Stimulated activated CD8-positive, alpha-beta memory T cell treated with anti-CD3 and anti-CD28 coated beads, Interleukin-7, amount 100 ng/mL, for 1 hour (primary cell): ENCODE measurements at places on chromosomes 6 and 20.

GRCh38 chr6:21201187-21201586, 392.4 kb upstream of the SOX4 start:
- DNase-seq, result no peak

DNA sequence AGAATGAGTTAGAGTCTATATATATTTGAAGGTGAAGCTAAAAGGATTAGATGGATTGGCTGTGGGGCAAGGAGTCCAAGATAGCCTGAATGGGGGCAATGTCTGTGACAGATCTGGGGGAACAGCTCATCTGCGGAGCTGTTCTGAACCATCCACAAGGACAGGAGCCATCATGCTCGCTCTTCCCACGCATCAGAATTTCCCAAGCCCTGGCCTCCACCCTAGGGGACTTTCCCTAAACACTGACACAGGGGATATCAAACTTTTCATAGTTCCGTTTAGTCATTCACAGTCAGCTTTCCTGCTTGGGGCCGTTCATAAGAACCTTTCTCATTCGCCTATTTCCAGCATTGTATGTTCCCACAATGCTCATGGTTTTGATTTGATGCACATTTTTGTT, 37.6 kb upstream of the CCN6 start:
- no peak for DNase-seq

GRCh38 chr6:129672341-129672682, 37.7 kb downstream of the ARHGAP18 start:
- no peak for DNase-seq

DNA sequence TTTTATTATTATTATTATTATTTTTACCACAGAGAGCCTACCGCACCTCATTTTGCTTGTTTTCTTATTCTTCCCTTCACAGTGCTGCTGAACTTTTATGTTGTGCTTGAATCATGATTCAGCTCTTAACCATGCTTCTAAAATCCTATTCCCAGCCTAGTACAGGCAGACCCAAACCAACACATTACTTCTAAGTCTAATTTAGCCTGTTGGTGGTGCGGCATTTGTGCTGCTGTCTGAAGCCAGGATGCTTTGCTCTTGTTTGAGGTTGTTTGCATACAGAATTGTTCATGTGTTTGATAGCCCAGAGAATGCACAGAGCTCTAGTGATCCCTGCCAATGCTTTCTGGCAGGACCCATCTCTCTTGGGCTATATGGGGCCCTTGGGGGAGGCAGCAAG, 213.5 kb upstream of the KCNG1 start:
- DNase-seq, result no peak

DNA sequence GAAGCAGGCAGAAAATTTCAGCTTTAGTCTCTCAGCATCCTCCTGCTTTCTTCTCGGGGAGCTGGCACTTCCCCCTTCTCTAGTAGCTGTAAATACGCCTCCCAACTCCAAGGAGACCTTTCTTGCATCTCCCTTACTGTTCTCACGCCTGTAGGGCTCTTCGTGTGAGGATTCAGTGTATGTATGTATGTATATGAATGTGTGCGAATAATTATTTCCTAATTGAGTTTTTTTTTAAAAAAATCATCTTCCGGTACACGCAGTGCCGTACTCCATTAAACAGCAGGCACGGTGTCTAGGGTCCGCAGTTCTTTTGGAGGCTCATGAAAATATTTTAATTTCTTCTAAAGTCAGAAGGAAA, 85.4 kb downstream of the HFE start:
- DNase-seq, result no peak

DNA sequence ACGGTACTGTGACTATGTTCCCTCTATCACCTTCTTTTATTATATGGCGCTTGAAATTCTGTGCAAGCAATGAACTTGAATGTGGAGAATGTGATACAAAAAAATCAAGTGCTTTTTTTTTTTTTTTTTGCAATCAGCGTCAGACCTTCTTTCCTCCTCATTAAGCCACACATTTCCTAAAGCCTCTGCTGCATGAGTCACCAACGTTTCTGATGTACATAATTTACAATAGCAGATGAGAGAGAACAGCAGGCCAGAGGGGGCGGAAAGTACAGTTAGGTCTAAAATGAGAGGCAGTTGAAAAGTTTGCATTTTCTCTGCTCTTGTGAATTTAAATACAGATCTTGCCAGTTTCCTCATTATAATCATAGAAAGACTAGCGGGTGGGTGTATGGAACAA, 114.6 kb upstream of the RIPOR2 start:
- no peak for DNase-seq

DNA sequence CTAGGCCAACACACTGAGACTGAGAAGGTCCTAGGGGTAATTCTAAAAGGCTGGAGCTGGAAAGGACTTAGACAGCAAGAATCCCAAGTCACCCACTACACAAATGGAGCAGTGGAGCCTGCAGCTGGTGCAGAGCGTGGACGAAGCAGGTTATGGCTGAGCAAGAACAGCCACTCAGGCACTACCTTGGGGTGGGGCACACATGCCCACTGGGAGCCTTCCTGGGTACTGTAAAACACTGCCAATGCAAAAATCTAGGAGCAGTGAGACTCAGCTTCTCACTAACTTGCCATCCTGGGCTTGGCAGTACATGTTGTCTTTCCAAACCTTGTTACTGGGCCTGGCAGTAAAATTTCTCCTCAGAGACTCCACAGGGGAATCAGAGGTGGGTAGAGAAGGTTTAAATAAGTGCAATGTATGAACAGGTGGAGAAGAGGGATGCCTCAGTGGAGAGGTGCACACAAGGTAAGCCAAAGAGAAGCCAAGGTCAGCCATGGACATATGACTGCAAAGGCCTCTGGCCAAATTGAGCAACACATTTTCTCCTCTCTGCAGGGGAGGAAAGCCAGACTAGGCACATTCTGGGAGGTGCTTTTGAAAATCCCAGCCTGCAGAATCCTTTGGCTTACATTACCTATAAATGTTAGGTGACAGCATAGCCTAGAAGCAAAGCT, 105.6 kb downstream of the TNFRSF21 start:
- no peak for DNase-seq

- no peak for DNase-seq
Measured at GRCh38 chr6:53026526-53026925, 31.4 kb upstream of the GSTA4 start.

DNA sequence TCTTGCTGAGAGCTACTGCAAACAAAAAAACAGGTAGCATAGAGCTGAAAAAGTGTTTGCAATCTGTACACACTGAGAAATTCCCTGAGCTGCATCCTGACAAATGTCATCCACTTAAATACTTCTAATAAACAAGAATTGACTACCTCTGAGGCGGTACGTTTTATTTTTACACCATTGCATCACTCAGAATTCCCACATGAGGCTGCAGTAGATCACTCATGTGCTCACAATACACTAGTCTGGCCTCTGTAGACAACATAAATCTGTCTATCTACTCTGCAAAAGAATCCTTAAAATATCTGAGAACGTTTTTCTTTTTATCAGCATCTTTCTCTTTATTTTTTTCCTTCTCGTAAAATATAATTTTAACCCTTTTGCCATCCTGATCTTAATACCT, 661.4 kb downstream of the EPHA7 start:
- no peak for DNase-seq

GRCh38 chr6:132009175-132009574, 58.0 kb upstream of the CCN2 start:
- DNase-seq, result no peak

- DNase-seq, result no peak
Measured at GRCh38 chr20:17298171-17298570, 71.3 kb downstream of the PCSK2 start.

DNA sequence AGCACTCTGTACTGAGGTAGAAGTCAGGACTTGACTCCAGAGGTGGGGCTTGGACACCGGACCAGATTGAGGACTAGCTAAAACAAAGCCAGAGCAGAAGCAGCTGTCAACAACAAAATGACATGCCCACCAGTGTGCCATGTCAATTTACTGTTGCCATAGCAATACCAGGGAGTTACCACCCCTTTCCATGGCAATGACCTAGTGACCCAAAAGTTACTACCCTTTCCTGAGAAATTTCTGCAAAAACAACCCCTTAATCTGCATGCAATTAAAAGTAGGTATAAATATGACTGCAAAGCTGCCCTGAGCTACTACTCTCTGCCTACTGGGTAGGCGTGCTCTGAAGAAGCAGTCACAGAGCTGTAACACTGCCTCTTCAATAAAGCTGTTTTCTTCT, 21.0 kb downstream of the MAP3K5 start:
- DNase-seq, result no peak

GRCh38 chr20:58981628-58982364, 740 bp downstream of the NELFCD start:
- no peak for DNase-seq

GRCh38 chr6:3631877-3632276, 119.6 kb downstream of the PXDC1 start:
- no peak for DNase-seq

DNA sequence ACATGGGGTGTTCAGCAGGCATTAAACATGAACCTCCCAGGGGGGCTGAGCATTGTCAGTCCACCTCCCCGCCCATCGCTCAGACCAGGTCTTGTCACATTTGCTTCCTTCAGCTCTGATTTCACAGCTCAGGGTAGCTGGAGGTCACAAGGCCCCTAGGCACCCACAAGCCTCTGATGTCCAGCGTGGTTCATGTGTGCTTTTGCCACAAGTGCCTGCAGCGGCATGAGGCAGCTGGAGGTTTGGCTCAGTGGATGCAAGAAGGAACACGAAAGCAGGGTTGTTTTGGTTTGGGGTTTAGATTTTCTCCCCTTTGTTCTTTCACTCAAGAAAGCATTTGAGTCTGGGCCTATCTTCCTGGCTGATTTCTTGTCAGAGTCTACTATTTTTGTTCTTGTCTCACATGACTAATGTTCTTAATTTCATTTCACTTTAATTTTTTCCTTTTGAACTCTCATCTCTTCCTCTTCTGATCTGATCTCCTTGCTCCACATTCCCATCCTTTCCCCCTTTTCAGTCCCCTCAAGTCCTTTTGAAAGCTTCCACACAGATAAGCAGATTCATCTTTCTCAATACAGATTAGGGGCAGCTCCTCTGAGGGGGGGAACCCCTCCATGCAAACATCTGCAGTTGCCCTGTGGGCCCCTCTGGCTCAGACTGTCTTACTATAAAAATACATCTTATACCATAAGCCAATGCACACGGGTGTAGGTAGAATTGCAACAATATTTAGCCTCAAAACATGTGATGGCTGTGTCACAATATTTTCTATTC, 68.1 kb upstream of the CEP85L start:
- DNase-seq, result no peak

DNA sequence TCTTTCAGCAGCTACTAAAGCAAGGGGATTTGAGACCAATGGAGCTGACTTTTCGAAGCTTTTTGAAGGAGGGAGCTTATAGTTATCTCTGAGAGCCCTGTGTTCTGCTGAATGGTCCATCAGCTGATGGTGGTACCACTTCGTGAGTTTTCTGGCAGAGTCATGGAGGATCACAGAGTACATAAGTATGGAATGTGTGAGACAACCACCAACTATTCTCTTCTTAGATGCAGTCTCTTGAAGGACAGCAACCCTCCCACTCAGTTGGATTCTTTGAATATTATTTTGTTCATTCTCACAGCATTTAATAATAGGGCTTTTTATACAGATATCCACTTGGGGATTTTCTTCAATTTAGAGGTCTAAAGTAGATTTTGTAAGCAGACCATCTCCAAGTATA, 75.3 kb downstream of the ELOVL2 start:
- no peak for DNase-seq

DNA sequence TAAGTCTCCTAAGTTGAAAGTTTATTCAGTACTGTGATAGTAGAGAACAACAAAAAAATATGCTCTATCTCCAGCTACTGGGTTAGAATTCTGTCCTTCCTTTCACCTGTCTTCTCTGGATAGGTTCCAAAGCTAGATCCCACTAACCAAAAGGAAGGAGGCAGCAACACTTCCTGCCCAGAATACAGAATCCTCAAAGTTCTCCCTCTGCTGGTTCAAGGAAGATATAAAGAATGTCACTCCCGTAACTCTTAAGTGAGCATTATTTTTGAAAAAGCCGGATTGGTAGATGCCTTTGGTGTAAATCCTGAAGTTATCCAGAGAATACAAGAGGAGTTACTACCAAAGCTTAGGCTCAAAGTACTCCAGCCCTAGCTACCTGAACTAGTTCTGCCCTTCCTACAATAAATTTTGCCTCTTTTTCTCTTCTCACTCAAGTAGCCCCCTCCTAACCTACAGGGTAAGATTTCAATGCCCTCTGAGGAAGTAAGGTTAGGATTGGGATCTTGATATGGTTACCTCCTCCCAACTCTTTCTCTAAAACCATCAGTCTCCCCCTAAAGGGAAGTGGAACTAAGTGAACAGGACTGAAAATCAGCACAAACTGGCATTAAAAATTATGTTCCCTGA, 26.0 kb upstream of the CRIP3 start:
- no peak for DNase-seq

DNA sequence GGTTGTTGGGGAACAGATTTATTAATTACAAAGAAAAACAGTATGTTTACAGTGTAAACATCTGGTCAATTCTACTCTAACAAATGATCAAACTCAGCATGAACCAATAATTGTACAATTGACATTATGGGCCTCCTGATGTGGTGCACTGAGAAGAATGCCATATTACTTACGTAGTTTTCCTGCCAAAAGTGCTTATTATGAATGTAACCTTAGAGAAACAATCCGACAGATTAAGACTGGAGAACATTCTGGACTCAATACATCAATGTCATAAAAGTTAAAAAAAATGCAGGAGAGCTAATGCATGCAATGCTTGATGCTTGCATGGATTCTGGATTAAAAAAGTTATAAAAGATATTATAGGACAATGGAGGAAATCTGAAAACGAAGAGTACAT, 69.0 kb downstream of the LYRM4 start:
- DNase-seq, result no peak

DNA sequence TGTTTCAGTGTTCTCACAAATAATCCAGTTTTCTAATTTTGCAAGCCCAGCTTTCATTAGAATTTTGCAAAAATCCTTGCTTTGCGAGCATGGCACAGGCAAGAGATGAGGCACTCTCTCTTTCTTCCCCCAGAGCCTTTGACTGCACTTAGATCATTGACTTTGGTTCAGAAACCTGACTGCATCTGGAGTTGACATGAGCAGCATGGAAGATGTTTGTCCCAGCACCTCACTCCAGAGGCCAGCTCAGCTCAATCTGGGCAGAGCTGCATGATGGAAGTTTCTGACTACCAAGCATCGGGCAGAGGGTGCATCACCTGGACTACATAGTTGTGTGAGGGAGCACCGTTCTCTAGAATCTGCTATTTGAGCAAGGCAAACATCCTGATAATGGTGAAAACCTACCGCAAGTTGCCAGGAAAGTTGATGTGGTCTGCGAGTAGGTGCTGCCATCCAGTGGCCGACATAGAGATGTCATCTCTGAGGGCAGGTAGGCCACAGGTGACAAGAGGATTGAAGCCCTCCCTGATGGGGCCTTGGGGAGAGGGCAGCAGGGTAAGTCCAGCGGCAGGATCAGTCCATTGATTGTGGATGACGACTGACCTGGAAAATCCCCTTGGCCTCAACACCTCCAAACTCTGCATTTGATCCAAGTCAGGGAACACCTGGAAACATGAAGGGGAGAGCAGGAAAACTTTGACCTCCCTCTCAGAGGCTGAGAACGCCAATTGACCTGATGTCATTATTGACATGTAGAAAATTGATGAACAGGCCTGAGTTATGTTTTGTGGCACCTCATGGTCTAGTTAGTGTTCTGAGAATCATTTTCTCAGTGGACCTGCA, 3.8 kb upstream of the LPA start:
- DNase-seq, result no peak

GRCh38 chr6:136719280-136720044, 72.8 kb downstream of the MAP3K5 start:
- DNase-seq, result no peak

- DNase-seq, result no peak
Measured at GRCh38 chr6:159969204-159969912, 476 bp downstream of the IGF2R start.
